ENCODE measurements at places on chromosomes 7 and 10. TPM values are rescaled to one million over a fixed set of nuclear protein-coding genes. Genes with fewer than 3 reads are reported as not detected.

PKD1L1 gene
- 0.32 TPM for total RNA-seq

IRF5 gene
- total RNA-seq = 4.6 TPM

NSMCE4A gene
- total RNA-seq = 72.2 TPM

SGMS1 gene
- 114 TPM for total RNA-seq
